Activated T-helper 1 cell treated with anti-CD3 and anti-CD28 coated beads, Interleukin-2, amount 50 U/mL, for 16 hours (primary cell): ENCODE measurements at places on chromosomes 11 and 22.

- DNase-seq: peak; percentile 87
Observed at GRCh38 chr22:19854778-19855503, at the start of the genes GNB1L and RTL10. Gene GNB1L, minus strand, starts transcription at chr22:19854874. Its CDS starts 33,519 bp downstream, at chr22:19821355. Gene RTL10, minus strand, starts transcription at chr22:19854874. Its CDS starts 2,613 bp downstream, at chr22:19852261.

GRCh38 chr11:127651888-127652221 is 651.3 kb upstream of the KIRREL3 start:
- no peak for DNase-seq

DNA sequence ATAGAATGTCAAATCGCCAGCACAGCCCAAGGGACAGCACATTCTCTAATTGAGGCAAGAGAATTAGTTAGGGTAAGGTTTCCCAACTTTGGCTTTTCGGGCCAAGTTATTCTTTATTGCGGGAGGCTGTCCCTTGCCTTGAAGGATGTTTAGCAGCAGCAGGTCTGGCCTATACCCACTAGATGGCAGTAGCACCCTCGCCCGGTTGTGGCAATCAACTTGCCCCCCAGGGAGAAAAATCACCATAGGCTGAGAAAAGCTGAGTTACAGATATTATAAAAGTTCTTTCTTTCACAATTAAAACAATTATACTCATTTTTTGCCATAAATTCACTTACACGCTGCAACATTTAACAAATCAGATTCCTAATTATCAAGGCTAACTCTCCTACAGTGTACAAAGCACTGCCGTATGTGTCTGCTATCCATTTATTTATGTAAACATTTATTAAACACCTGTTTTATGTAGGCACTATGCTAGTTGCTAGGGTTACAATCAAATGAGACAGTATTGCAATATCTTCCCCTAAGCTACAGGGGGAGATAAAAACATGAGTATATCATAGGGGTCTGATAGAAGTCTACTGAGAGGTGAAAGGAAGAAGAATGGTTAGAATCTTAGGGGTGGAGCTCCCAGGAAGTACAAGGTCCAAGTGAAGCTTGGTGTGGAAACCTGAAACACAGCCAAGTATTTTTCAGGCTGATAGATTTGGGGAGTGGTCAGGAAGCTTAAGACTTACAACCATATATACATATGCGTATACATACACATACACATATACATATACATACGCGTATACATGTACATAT is 452.3 kb downstream of the RAB38 start:
- no peak for DNase-seq

- no peak for DNase-seq
Observed at GRCh38 chr11:93730108-93731107, 10.9 kb downstream of the TAF1D start.

DNA sequence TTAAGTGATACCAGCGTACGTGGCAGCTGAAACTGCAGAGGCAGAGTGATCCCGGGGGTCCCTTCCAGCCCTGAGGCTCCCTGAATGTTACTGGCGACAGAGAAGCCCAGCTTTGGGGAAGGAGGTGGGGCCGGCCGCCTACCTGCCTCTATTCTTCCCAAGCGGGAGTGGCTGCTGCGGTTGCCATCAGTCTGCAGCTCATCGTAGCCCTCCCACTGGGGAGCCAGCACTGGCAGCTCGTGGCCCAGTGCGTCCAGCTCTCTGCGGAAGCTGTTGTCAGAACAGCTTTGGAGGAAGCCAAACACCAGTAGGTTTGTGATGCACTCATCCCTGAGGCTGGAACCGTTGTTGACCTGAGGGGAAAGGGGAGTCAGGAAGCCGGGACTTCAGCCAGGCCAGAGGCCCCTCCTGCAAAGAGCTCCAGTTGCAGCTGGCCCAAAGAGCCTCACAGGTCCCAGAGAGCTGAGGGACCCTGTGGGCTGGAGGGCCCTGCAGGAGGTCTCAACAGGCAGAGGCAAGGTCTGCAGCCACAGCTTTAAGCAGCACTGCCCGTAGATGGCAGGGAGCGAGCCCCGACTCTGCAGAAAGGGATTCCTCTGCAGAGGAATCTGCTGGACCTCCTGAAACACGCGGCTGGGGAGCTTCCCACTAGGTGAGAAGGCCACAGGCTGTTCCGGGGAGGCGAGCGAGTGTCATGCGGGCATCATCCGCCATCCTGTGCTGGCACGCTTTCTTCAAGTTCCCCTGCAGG is 30.4 kb downstream of the BID start:
- no peak for DNase-seq

DNA sequence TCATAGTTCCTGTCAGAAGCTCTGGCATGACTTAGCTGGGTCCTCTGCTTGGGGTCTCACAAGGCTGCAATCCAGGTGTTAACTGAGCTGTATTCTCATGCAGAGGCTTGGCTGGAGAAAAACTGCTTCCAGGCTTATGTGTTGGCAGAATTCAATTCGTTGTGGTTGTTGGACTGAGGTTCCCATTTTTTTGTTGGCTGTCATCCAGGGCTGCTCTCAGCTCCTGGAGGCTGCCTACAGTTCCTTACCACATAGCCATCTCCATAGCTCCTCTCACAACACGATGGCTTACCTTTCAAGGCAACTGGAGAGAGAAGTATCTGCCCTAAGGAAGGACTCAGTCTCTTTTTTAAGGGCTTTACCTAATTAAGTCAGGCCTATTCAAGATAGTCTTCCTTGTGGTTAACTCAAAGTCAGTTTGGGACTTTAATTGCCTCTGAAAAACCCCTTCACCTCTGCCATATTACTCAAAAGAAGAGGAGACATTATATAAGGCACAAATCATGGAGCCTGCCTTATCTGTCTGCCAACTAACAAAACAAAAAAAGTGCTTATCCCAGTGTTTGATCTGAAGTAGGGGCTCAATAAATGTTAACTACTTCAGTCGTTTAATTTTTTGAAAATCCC is 35.2 kb downstream of the OR2AG2 start:
- no peak for DNase-seq

DNA sequence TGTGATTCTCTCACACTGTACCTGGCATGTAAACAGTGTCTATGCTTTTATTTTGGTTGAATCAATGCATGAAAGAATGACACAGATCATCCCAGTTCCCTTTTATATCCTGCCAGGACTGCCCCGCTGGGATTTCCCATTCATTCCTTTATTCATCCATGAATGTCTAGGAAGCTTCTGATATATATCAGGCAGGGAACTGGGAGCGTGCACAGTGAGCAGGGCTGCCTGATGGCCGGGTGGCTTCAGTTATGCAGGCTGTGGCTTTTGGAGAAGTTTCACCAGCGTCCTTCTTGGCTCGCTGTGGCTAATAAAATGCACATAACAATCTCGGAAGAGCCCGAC is 789.0 kb downstream of the TBC1D22A start:
- DNase-seq: no peak

DNA sequence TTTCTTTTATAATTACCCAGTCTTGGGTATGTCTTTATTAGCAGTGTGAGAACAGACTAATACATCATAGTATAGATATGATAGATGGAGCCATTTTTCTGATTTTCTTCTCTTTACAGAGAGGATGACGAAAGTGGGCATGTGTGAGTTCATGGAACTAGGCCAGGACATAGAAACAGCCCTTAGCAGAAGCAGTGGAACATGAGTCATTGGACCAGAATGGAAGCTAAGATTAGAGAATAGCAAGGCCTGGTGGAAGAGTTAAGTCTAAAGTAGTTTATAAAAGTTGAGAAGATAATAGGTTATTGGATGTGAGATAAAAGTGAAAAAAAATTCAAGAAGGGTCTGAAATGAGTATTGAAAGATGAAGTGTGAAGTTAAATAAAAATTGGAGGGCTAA is 97.0 kb upstream of the MPPED2 start:
- no peak for DNase-seq

- no peak for DNase-seq
Observed at GRCh38 chr22:47146941-47147340, 384.5 kb downstream of the TBC1D22A start.

- DNase-seq: no peak
Observed at GRCh38 chr11:107999759-108000455, 8.8 kb upstream of the CUL5 start.

DNA sequence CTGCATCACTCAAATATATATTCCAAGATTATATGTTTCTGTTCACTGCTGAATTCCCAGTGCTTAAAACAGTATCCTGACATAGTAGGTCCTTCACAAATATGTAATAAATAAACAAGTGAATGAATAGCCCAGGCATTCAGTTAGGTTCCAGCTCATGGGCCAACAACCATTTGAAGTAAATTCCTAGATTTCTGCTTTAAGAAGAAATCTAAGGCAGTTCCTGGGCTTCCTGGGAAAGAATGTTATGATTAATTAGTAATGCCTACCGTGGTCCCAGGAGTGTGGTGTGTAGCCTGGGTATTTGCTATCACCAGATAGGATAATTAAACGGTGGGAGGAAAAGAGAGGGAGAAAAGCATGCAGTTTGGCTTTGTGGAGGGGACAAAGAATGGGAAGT is 576.8 kb downstream of the SOX6 start:
- DNase-seq: no peak

DNA sequence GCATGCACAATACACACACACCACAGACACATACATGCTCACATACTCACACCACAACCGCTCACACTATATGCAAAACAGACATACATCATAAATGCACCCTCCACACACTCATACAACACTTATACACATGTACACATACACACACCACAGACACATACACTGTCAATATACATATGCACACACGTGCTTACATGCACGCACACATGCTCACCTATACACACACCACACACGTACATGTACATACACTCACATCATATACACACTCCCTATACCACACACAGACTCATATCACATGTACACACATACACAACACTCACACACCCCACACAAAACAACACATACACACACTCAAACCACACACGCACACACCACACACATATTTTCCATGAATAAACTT is 885.3 kb downstream of the TBC1D22A start:
- no peak for DNase-seq

DNA sequence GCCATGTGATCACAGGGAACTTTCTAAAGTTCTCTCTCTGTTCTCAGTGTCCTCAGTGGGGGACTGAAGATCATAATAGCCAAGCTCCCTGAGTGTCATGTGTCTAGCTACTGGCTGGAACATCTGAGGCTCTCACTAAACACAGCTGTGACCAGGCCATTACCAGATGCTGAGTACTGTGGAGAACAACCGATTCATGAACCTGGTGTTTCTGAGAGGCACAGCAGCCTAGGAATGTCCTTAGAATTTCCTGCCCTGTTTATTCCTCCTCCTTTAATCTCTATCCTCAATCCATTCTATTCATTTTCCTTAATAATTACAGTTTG is 93.0 kb downstream of the ME3 start:
- DNase-seq: no peak

GRCh38 chr11:26519469-26519868 is 52.6 kb downstream of the MUC15 start:
- DNase-seq: no peak

GRCh38 chr11:99368583-99368982 is 347.8 kb downstream of the CNTN5 start:
- no peak for DNase-seq

GRCh38 chr11:9716275-9717039 is 52.6 kb downstream of the SWAP70 start:
- DNase-seq: no peak

GRCh38 chr11:57974848-57975601 is 48.7 kb upstream of the OR9Q1 start:
- no peak for DNase-seq

- DNase-seq: no peak
Observed at GRCh38 chr22:37343863-37344734, 61.8 kb downstream of the CYTH4 start.

- no peak for DNase-seq
Observed at GRCh38 chr22:20647586-20648305, 126.2 kb upstream of the SERPIND1 start.

GRCh38 chr22:32793589-32793988 is 7.9 kb upstream of the TIMP3 start:
- no peak for DNase-seq

DNA sequence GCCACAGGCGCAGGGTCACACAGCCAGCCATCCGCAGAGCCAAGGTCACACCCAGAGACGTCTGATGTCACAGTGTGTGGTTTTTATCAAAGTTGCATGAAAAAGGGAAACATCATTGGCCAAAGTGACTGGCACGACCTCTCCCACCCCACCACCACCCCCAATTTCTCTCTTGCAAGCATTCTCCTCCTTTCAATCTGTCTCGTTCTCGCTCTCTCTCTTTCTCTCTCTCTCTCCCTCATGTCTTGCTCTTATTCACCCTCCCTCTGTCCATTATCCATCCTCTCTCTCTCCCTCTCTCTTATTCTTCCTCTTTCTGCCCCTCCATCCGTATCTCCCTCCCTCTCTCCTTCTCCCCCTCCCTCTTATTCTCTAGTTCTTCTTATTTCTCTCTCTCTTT is 40.6 kb downstream of the MN1 start:
- DNase-seq: no peak

GRCh38 chr11:16780698-16781550 is 42.5 kb downstream of the C11orf58 start:
- no peak for DNase-seq

- no peak for DNase-seq
Observed at GRCh38 chr11:101428918-101429317, 154.9 kb downstream of the TRPC6 start.

GRCh38 chr11:2538951-2539350 is 94.1 kb downstream of the KCNQ1 start:
- no peak for DNase-seq

DNA sequence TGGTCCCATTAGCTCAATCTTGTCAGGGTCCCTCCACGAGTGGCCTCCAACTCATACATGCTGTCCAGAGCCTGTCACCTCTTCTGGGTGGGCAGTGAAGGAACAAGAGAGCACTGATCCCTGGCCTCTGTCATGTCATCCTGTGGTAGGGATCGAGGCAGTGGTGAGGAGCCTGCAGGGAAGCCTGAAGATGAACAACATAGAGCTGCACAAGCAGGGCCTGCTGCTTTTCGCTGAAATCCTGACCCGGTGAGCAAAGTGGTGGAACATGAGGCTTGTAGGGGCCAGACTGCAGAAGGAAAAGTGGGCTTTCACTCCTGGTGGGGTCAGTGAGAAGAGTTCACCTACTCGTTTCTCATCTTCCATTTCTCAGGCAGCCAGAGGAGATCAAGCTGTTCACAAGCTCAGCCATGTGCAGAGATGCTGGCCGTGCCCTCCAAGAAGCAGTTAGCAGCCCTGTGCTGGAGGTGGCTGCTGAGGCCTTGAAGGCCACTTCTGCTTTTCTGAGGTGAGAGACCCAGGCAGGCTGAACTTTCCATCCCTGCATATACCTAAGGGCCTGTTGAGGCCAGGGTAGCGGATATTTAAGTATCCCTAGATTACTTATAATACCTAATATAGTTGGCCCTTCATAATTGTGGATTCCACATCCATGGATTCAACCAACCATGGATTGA is 32.9 kb downstream of the MEI1 start:
- DNase-seq: no peak

GRCh38 chr11:88619071-88619425 is 281.5 kb upstream of the CTSC start:
- DNase-seq: no peak

GRCh38 chr22:32636884-32637283 is 162.3 kb downstream of the FBXO7 start:
- no peak for DNase-seq

- peak; percentile 16 for DNase-seq
Observed at GRCh38 chr11:70270877-70271648, 573 bp downstream of the PPFIA1 start.

GRCh38 chr11:123622576-123622975 is 31.8 kb downstream of the SCN3B start:
- no peak for DNase-seq
